ENCODE measurements at places on chromosomes 16 and 17.

- DNase-seq = peak; percentile 91
These were observed 1.8 kb downstream of the ZBTB4 start for GRCh38 chr17:7477392-7478275.

GRCh38 chr17:72622661-72623433 lies 469.6 kb downstream of the SLC39A11 start:
- peak; percentile 55 for DNase-seq

DNA sequence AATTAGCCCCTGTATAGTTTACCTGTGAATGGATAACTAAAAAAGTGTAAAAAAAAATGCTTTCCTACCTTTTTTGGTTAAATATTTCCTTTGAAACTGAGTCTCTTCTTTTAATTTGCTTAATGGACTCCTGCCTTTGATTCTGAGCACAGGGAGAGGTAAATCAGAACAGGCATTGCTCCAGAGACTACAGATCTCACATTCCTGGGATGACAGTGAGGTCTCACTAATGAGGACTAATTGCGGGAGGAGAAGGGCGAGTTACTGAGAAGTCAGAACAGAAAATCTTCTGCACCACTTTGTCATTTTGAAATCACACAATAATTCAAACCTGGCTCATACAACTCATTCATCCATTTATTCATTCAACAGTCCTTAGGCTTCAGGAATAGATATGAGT lies 437.0 kb upstream of the ASIC2 start:
- DNase-seq = no peak

- DNase-seq = no peak
These were observed 859 bp downstream of the ALDH3A1 start for GRCh38 chr17:19747159-19747719.

DNA sequence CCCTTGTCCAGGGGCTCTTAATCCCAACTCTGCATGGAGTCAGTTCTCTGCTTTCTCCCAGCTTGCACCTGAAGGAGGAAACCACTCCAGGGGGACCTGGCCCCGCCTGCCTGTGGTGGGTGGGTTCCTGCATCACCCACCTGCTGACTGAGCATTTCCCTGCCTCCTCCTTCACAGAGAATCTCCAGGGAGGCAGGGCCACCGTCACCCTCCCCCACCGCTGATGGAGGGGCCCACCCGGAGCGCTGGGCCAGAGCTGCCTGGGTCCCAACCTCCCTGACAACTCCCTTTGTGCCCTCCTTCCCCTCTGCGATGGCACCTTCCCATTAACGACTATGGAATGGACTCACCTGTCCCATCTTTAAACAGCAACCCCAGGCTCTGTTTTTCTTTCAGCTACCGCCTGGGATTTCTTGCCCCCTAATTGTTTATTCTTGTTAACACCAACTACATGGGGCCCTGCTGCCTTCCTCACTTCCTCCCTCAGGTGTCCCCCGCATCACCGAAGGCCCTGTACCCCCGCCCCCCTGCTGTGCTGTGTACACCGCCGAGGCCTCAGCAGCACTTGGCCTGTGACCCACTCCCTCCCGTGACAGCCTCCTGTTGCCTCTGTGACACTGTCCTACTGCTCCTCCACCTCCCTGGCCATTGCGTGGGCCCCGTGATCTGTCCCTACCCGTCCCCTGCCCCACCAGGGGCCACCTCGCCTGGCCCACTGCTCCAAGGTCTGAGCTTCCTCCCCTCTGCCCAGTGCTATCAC lies 842 bp upstream of the TEDC2 start:
- DNase-seq = no peak

DNA sequence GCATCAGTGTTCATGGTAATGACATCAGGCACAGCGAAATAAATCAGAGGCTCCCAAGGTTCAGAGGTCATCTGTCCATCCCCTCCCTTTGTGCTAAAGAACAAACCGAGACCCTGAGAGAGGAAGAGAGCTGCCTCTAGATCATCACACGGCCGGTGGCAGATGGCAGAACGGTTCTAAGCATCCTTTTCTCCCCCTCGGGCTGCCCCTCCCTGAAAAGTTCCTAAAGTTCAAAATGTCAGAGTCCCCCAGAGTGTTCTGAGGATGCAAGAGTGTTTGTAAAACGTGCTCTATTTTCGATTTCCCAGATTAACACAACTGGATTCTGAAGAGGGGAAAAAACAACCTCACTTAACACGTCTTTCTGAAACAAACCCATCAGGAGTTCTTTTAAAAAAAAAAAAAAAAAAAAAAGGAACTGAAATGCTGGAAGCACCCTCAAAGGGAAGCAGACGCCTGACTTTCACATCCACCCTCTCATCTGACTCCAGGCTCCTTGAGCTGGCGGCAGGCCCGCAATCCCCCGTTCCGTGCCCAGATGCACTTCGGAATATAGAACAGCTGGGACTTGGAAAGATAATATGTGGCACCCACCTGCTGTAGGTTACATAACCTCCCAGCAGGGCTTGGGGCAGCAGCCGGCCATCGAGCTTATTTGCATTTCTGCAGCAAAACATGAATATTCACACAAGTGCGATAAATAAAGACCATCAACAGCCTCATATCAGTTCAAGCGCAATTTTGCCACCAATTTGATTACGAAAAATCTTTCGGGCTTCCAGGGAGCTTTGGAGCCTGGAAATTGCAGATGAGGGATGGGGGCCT lies 115.5 kb upstream of the SMURF2 start:
- no peak for DNase-seq

- no peak for DNase-seq
These were observed 3.9 kb downstream of the RAPGEFL1 start for GRCh38 chr17:40181205-40181604.

GRCh38 chr17:45299361-45299760 lies 17.5 kb downstream of the MAP3K14 start:
- no peak for DNase-seq

GRCh38 chr16:20147091-20147490 lies 73.4 kb upstream of the GPR139 start:
- no peak for DNase-seq

DNA sequence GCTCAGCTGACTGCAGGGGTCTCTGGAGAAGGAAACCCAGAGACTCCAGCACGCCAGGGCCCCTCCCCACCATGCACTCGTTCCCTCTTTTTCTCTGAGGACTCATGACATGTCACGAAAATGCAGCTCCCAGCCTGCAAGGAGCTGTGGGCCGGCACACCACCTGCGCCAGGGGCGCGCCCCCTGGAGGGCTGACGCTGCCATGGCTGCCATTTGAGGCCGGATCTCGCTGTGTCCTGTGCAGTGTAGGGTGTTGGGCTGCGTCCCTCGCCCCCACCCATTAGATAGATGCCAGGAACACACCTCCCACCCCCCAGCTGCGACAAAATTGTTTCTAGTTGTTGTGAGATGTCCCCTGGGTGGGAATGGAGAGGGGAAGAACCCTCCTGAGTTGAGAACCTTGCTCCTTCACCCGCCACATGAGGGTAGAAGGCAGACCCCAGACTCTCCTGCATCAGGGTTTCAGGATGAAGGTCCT lies 8.2 kb downstream of the SYNGR2 start:
- peak; percentile 77 for DNase-seq

- peak; percentile 42 for DNase-seq
These were observed 224.7 kb upstream of the IRX3 start for GRCh38 chr16:54511222-54511731.

DNA sequence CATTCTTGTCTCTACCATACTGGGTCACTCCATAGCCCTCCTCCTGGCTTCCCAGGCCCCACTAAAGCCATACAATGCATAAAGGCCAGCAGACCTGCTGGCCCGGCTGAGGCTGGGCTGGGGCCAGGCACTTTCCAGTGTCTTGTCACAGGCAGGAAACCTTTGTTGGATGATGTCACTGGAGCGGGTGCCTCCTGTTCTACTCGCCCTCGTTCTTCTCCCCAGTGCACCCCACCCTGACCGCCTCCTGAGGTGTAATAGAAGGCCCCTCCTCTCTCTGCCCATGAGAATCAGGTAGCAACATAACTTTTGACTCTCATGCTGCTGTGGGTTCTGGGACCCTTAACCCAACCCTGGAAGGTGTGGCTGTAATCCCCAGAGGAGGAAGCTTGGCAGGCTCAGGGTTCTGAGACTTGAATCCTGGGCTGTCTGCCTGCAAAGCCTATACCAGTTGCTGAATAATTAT lies 54.2 kb upstream of the IL34 start:
- DNase-seq = no peak

- peak; percentile 60 for DNase-seq
These were observed 14.4 kb upstream of the TIMP2 start for GRCh38 chr17:78939615-78940014.

- DNase-seq = no peak
These were observed 9.8 kb downstream of the RHOT1 start for GRCh38 chr17:32152130-32152529.

DNA sequence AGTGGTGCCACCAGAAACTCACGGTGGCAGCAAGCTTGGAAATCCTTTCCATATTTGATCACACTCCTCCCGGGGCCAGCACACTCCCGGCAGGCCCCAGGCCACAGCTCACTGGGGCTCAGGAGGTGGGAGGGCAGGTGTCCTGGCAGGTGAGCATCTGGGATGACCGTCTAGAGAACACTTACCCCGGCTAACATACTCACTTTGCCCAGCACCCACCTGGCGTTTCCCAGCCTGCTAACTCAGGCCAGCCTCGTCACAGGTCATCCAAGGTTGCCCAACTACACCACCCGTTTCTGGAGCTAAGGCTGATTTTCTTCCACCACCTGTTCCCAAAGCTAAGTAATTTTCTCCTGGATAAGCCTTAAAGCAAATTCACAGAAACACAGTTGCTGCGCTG lies 24.9 kb downstream of the FBXO31 start:
- DNase-seq = no peak

DNA sequence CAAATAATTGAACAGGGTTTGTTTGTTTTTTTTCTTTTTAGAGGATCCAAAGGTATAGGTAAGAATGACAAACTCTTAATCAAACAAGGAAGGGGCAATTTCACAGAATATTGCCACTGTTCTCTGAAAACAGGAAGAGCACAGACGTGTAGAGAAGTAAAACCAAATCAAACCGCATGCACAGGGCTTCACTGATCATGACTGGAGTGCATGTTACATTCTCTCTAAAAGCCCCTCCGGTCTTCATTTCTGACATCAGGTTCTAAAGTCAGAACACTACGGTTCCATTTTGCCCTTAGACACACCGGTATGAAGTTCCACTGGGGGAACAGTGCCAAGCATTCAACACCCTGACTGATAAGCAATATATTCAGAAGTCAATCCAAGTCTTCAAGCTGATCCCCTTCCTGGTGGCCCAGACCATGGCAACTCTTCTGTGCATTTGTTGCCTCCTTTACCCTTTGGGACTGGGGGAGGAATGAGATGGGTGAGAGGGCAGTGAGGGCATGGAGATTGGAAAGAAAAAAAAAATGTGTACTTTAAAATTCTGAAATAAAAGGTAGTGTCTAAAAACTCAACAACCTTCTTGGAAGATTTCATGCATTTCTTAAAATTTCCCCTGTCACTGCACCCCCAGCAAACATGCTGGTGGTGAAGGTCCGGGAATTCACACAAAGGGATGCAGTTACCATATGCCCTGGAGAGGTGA lies 1.4 kb downstream of the MMD start:
- DNase-seq = no peak

- DNase-seq = peak; percentile 67
These were observed 22.3 kb upstream of the ZFPM1 start for GRCh38 chr16:88430524-88431446.

- no peak for DNase-seq
These were observed 5.0 kb downstream of the JUP start for GRCh38 chr17:41781404-41782110.

- DNase-seq = no peak
These were observed 4.8 kb downstream of the ATP1B2 start for GRCh38 chr17:7655541-7655840.

- no peak for DNase-seq
These were observed 30.2 kb downstream of the ENDOV start for GRCh38 chr17:80445007-80445725.

GRCh38 chr17:6365200-6365943 lies 69.5 kb downstream of the AIPL1 start:
- DNase-seq = peak; percentile 43

- peak; percentile 53 for DNase-seq
These were observed at the start of gene SOX15 for GRCh38 chr17:7589891-7590691. SOX15 (minus strand) TSS chr17:7590094; CDS start chr17:7589676, 418 bp downstream.

DNA sequence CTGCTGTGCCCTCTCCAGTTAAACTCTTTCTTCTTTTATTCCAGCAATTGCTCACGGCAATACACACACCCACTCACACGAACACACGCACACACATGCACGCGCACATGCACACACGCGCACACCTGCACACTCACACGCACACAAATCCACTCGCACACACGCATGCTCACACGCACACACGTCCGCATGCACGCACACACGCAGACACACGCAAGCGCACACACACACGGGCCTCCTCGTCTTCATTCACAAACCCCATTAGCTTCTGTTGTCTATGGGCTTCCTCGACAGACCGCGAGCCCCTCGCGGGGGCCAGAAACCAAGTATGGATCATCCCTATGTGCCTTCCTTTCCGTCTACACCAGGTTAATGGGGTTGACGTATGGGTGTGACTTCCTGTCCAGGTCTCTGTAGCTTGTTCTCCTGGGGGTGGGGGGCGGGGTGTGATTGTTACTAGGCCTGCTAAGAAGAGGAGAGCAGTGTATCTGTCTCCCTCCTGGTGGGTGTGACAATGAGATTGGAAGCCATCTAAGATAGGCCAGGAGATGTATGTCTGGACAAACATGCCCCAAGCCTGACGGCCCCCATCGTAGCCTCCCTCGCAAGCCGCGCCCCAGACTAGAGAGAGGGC lies 670 bp upstream of the CTF1 start:
- no peak for DNase-seq

DNA sequence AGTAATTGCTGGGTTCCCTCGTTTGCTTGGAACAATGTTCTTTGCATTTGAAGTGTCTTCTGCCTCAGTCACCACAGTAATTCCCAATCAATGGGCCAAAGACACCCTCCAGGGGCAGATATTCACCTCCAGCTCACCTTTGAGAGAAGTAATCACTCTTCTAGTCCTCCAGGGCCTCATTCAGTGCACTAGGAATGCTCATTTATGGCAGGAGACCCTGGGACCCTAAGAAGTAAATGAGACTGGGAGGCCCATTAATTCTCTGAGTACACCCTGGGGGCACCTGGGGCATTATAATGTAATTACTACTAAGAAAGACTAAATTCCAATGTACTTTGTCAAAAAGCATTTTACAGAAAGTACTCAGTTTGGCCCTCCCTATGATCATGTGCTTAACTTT lies 158.2 kb upstream of the XYLT1 start:
- no peak for DNase-seq

DNA sequence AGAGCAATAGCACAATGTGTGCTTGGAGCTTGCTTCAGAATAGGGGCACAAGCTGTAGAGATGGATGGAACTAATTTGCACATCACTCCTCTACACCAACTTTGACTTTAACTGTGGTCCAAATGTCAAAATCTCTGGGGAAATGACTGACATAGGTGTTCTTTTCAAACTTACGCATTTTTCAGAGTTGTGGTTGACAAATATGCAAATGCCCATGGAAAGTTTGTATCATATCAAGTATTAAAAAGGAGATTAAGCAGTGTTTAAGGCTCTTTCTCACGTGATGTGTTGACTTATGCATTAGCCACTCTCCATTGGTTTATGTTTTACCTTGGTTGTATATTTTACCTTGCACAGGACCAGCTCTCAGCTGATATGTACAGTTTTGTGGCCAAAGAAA lies 77.1 kb downstream of the ELAC2 start:
- no peak for DNase-seq

GRCh38 chr16:87782033-87782432 lies 16.2 kb upstream of the KLHDC4 start:
- no peak for DNase-seq

DNA sequence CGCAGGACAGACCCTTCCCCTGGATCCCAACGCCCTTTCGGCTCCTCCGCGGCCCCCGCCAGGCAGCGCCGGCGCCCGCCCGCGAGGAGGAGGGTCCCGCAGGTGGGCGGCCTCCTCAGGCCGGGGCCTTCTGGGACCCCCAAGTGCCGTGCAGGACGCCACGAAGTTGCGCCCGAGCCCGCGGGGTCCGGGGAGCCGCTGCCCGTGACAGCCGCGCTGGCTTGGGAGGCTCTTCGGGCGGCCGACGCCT lies 504 bp downstream of the ERN1 start:
- DNase-seq = no peak
